Stimulated activated CD8-positive, alpha-beta memory T cell treated with anti-CD3 and anti-CD28 coated beads, Interleukin-4, amount 100 ng/mL, for 4 hours (primary cell): ENCODE measurements at places on chromosomes 2 and 18.

DNA sequence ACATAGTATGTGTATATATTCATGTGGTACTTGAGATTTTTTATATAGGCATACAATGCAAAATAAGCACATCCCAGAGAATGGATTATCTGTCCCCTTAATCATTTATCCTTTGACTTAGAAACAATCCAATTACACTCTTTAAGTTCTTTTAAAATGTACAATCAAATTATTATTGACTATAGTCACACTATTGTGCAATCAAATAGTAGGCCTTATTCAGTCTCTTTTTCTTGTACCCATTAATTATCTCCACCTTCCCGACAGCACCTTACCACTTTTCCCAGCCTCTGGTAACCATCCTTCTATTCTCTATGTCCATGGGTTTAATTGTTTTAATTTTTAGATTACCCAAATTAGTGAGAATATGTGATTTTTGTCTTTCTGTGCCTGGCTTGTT, 914.1 kb downstream of the CCDC85A start:
- no peak for DNase-seq

DNA sequence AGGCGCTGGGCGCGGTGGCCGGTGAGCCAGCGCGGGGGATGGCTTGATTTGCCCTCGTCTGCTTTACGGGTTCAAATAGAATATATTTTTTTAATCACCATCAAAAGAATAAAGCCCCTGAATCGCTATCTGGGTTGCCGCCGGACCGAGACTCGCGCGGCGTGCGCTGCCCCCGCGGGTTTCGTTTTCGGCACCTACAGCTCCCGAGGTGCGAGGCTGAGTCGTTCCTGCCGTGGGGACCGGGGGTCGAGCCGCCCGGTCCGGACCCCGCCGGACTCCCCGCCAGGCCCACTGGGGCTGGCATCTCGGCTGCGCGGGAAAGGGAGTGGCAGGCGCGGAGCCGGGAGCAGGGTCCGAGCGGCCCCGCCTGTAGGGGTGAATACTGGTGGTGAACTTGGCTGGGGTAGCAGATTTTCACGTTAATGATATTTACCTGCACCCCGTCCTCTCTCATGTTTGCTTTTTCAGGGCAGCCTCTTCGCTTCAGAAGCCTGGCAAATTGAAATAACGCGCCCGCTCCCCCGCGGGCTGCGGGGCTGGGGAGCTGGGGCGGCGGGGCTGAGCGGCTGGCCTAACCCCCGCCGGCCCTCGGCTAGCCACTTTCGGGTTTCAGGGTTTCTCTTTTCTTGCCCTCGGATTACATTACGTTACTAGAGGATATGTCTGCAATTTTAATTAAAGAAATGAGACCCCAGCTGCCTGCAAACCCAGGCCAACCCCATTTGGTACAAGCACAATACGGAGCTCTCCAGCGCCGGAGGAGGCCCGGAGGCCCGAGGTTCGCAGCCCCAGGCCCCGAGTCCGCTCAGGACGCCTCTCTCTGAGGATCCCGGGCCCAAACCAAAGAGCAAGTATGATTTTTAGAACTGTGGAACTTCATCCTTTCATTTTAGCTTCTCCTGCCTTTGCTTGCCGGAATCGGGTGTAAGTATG, 1.7 kb upstream of the CELF4 start:
- no peak for DNase-seq

DNA sequence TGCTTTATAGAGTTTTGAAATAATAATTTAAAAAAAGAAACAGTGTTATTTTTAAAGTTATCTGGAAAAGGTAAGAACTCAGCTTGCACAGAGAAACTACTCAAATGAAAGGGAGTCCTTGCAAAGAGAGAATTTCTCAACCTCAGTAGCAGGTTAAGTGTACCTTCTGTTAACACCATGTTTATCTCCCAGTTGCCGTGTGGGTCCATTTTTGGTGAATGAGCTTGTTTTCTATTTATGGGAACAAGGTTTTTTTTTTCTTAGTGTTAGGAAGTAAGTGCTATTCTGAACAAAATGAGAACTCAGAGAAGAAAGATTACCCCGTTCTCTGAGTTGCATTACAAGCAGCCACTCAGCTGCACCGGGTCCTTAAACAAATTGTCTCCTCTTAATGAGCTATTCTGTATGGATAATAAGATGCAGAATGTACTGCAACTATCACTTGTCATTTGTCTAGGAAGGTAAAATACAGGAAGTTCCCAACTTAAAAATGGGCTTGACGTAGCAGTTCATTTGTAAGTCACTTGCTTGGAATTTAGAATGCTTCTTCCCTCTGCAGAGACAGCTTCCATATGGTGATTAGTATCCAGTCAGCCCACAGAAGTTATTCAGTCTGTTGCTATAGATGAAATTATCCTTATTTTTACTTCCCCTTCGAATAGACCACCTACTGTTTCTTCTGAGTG, 74.9 kb downstream of the LTBP1 start:
- DNase-seq: no peak

- peak; percentile 6 for DNase-seq
These were observed 244.6 kb downstream of the BCL2 start for GRCh38 chr18:63074981-63075404.

DNA sequence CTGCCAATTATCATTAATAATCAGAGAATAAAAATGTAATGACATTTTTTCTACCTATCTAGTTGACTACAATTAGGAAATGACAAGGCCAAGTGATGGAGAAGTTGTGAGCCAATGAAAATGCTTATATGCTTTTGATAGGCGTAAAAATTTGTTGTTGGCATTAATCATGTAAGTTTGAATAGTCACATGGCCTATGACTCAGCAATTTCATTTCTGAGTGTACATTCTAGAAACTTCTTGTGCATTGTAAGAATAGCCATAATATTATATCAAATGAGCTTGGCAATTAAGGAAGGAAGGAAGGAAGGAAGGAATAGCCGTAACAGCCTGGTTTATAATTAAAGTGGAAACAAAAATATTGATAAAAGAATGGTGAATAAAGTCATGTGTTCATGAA, 179.9 kb downstream of the PTH2R start:
- DNase-seq: no peak

DNA sequence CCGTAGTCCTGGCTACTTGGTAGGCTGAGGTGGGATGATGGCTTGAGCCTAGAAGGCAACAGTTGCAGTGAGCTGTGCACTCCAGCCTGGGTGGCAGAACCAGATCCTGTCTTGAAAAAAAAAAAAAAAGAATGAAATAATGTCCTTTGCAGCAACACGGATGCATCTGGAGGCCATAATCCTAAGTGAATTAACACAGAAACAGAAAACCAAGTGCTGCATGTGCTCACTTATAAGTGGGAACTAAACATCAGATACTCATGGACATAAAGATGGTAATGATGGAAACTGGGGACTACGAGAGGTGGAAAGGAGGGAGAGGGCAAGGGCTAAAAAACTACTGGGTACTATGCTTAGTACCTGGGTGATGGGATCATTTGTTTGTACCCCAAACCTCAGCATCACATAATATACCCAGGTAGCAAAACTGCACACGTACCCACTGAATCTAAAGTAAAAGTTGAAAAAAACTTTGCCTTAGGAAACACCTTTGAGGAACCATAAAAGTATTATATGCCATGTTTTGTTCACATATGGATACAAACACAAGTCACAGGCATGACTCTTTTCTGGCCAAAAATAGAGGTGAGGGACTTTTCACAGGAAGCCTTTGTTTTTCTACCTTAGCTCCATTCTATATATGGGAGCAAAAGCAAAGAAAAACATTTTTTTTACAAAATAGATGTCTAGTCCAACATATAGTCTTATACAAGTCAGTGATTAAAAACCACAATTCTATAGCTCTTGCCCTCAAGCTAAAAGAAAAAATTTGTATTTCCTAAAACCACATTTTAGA, 36.6 kb downstream of the GPR155 start:
- no peak for DNase-seq

DNA sequence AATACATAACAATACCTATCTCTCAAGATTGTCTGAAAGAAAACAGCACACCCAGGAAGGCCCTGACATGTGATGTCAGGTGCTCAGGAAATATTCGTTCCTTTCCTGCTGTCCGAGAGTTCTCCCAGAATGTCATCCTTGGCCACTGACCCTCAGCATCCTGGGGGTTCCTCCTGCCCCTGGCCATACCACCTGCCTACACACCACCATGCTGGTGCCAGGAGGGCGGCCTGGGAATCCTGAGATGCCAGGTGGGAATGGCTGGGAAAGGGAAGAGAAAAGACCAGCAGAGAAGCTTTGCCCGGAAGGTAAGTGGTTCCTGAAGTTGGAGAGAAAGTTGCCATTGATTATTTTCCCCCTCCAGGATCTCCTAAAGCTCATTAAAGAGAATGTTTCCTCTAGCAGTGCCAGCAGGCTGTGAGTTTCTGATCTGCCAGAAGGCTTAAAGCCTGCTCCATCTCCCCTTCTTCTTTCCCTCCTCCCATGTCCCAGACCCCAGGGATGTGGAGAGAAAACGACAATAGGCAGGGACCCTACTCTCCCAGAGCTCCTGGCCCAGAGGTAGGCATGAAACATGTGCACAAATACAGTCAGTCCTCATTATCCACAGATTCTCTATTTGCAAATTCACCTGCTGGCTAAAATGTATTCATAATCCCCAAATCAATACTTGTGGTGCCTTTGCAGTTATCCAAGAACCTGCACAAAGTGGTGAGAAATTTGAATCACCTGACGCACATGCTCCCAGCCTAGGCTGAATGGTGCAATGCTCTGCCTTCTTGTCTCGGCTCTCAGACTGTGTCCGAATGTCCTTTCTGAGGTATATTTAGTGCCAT, 147.1 kb upstream of the MYCN start:
- no peak for DNase-seq

- DNase-seq: no peak
These were observed 528.4 kb upstream of the SPHKAP start for GRCh38 chr2:228709788-228710371.

DNA sequence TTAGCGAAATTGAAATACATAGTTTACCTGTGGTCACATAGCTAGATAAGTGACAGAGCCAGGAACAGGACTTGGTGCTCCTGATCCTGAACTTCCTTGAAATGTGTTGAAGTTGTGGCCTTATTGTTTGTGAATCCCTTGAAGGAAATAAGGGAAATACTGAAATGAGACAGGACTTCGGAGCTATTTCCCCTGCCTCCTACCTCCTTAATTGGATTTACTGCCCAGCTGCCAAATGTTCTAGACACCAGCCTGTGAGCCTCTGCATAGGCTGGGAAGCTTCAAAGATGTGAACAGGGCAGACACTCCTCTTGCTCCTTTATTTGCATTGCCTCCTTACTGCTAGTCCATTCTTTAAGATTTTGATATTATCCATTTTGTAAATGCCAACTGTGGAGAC, 135.2 kb downstream of the PRPF40A start:
- DNase-seq: no peak

DNA sequence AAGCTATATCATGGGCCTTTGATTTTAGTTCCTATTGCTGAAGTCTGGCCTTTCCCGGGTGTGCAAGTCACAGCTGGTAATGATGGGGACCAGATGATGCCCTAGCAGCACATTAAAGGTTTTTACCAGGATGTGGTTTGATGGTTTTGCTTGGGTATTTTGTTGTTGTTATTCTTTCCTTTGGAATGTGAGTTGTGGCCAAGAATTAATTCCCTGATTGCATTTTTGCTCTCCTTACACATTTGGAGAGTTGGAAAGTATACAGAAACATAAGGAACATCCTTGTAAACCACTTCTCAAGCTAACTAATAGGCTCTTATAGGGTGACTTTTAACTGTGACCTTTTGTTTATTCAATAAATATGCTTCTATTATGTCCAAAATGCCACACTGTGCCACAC, 154.1 kb upstream of the MMADHC start:
- DNase-seq: no peak

- DNase-seq: no peak
These were observed 273.0 kb downstream of the RNF152 start for GRCh38 chr18:61619783-61620182.

DNA sequence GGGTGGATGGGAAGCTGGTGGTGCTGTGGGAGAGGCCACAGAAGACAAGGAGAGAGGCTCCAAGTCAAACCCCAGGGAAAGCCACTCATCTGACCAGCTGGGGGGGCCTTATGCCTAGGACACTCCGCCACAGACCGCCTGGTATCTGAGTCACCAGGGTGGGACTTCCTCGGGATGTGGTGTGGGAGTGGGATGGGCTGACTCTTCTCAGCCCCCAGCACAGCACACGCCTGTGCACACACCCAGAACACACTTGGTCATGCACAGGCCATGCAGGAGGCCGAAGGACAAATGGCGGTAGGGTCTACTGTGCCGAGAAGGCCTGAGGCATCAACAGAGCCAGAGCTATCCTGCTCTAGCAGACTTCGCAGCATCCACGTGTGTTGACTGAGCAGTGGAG, 136.4 kb downstream of the INHBB start:
- no peak for DNase-seq

DNA sequence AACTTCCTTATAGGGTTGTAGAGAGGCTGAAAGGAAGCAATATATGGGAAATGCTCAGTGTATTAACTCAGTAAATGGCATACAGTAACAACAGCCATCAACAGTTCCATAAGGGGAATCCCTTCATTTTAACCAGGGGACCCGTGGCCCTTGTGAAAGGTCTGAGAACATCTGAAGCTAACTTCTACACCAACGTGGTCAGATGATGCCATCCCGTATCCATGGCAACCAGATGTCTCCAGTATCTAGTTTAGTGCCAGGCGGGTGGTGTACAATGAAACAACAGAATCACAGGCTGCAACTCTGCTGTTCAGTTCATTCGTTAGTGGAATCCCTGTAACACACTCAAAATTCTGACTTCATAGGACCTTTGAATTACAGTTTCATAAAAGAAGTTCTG, 162.3 kb downstream of the TGIF1 start:
- no peak for DNase-seq

DNA sequence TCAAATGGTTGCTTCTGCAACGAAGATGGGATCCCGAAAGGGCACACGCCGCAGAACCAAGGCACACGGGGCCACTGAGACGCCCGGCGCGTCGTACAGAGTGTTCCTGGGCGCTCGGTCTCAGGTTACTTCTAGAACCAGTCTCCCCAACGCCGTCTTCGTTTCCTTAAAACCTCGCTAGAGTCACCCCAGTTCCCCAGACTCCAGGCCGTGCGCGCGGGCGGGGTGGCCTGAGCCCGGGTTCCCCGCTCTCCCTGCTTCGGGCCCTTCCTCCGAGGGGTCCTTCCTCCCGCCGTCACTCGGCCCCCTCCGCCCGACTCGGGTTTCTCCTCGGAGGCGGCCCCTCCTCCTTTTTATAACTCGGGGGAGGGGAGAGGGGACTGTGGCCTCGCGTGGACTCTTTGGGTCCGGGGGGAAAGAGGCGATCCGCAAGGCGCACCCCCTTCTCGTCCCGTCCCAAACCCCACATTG, 774 bp upstream of the FZD7 start:
- no peak for DNase-seq

- DNase-seq: no peak
These were observed 34.8 kb downstream of the TRAPPC12 start for GRCh38 chr2:3414133-3414860.

- no peak for DNase-seq
These were observed 103.5 kb downstream of the CABLES1 start for GRCh38 chr18:23238651-23239349.
